GM23338 (cell line): ENCODE measurements at places on chromosomes 2 and 18. TPM values are rescaled to one million over a fixed set of nuclear protein-coding genes. Genes with fewer than 3 reads are reported as not detected.

Gene C2orf15
- 6.4 and 7.9 TPM in 2 replicates for polyA plus RNA-seq

Gene KRTCAP3
- polyA plus RNA-seq = 51.2 and 52.4 TPM in 2 replicates

Gene B4GALT6
- polyA plus RNA-seq = 14.8 and 15.9 TPM in 2 replicates

Gene CNGA3
- not detected in 2 replicates for polyA plus RNA-seq

Gene IL37
- polyA plus RNA-seq = not detected in 2 replicates

Gene FKBP1B
- polyA plus RNA-seq = 75.7 and 77.1 TPM in 2 replicates

Gene PXDN
- polyA plus RNA-seq = 38.5 and 42.2 TPM in 2 replicates

Gene UCN
- 0.30 and 0.99 TPM in 2 replicates for polyA plus RNA-seq

Gene VAMP5
- polyA plus RNA-seq = 5.5 and 7.8 TPM in 2 replicates

DNA sequence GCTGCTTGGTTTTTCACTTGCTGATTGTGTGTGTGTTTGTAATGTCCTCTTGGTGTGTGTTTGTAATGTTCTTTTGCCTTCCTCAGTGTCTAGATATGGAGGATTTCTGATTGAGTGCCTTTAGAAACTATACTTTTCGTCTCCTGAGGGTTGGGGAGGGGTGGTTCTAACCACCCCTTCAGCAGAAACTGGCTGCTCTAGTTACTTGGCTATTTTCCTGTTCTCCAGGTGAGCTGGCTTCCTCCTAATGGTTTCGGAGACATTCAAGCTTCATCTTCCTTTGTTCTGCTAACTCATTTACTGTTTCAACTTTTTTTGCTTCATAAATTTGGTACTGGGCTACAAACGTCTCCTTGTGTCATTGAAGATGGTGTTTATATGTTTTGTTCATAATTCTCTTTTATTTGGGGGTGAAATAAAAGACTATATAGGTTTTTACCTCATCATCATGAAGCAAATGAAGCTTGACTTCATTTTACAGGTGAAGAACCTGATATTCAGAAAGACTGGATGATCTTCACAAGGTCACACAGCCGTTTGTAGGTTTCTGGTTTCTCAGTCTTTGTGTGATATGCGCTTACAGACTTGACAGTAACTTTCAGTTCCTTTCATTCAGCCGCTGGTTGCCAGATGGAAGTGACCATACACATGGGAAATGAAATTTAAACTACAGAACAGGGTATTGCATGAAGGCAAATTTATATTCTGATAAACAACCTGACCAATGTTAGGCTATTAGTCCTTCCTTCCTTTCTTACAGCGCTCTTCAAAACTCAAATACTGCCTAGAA, 238.5 kb downstream of the GALR1 start:
- DNase-seq = no peak

DNA sequence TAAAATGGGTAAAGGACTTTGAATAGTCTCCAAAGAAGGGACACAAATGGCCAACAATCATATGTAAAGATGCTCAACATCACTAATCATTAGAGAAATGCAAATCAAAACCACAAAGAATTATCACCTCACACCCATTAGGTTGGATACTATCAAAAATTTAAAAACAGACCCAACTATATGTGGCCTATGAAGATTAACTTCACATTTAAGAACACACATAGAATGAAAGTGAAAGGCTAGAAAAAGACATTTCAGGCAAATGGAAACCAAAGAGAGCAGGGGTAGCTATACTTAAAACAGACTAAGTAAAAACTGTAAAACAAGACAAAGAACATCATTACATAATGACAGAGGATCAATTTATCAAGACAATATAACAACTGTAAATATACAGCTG, 53.5 kb upstream of the ASPRV1 start:
- DNase-seq = no peak

DNA sequence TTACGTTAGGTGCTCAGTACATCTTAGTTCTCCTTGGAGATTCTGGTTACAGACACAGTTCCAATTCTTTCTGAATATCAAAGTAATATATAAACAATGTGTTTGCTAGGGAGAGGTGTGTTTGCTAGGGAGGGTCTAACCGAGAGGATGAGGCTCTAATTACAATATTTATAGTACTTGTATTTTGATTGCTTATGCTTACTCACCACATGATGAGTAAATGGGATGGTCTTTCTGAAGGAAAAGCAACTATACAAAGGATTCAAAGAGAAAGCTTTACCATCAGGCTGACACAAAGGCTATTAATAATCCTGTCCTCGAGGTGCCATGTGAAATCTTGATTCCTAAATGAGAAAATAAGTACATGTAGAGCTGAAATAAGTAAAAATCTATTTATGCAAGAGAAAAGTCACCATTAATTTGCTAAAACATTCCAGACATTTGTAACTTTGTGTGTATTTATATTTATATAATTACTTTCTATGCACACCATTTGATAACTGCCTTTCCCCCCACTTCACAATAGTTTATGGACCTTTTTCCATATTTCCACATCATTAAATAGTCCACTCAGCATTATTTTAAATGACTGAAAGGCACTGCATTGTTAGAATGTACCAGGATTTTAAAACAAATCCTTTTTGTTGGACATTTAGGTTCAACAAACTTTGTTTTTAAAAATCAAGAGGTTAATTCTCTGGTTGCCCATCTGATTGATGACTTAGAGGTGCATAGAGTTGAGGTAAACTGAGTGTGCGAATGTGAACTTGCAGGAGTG, 94.5 kb upstream of the FN1 start:
- no peak for DNase-seq

- peak; percentile 29 for DNase-seq
Measured at GRCh38 chr2:231781798-231782726, 980 bp upstream of the PDE6D start.

GRCh38 chr2:150647943-150648342, 160.5 kb upstream of the RND3 start:
- no peak for DNase-seq

- no peak for DNase-seq
Measured at GRCh38 chr2:161782615-161783014, 158.4 kb downstream of the SLC4A10 start.

DNA sequence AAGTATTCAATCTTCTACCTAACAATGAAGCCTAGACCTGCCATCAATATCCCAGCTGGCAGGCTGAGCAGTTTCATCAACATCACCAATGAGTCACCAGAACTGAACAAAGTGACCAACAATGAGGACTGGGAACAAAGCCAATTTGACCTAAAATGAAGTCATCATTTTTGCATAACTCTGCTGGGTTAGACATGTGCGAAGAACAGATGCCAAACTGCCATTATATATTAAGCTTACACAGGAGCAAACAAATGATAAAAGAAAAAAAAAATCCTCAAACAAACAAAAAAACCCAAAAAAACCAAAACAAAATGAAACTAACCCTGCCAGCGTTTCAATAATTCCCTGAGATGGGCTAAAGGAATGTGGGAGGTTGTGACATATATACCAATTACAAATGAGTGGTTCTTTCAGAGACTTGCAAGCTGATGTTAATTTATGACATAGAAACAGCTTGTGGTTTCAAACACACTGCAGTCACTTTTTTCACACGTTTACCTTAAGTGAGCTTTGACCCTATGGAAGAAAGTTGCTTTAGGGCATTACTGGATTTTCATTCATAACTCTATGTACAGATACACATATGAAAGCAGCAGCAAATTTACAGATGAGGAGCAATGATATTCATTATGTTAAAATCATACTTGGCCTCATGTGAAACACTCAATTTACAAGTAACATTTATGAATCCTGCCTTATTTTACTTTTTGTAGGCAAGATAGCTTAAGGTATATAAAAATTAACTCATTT, 56.9 kb upstream of the CCDC141 start:
- no peak for DNase-seq

DNA sequence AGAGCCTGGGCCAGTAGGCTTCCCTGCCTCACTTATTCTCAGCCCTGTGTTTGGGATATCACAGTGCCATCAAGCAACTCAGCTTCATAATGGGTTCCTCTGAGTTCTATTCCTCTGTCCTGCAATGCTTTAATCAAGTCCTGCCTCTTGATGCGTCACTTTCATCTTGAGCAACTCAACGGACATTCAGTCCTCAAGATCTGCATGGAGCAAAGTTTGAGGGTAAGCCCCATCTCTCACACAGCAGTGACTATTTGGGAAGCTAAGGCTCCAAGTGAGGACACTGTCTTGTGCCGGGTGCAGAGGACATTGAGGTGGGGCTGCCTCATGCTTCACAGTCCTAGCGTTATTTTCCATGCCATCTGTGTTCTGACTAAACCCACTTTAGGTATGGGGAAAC, 50.9 kb upstream of the PLB1 start:
- DNase-seq = no peak

DNA sequence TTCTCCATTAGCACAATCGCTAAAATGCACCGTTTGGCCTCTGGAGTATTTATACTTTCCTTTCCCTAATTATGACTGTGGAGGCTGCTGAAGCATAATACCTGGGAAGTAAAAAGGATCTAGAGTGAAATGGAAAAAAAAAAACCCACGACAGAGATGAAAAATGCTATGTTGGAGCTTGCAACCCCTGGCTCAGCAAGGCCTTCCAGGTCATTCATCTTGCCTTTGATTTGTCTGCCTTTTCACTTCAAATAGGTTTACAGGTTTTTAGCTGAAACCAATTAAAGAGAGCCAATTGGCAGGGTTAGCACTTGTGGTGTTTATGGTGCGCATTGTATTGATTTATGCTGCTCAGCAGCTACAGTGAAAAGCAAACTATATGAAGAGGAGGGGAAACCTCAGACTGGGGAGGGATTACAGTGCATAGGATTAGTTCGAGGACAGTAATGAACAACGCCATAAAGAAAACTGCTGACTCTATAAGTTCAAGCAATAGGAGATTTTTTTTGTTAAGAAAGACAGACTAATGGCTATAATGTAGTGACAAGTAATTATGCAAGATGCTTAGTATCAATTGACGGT, 347.9 kb downstream of the MEIS1 start:
- no peak for DNase-seq

- no peak for DNase-seq
Measured at GRCh38 chr2:10252224-10252623, 50.5 kb upstream of the HPCAL1 start.

DNA sequence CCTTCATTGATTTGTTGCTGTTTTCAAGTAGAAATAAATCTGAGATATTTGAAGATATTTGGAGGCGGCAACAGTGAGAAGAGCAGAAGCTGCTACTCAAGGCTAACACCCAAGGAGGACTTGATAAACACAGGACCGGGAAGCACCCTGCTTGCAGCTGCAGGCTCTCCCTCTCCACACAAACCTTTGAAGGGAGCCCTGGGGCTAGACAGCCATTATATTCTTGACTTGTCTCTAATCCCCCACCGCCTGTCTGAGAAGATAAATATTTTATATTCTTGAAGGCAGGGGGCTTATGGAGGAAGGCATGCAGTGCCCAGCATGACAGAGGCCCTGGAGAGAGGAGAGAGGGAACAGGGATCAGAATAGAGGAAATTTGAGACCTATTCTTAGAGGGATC, 50.9 kb upstream of the SMAD2 start:
- DNase-seq = no peak

- no peak for DNase-seq
Measured at GRCh38 chr2:176876493-176877103, 336.0 kb upstream of the HNRNPA3 start.

DNA sequence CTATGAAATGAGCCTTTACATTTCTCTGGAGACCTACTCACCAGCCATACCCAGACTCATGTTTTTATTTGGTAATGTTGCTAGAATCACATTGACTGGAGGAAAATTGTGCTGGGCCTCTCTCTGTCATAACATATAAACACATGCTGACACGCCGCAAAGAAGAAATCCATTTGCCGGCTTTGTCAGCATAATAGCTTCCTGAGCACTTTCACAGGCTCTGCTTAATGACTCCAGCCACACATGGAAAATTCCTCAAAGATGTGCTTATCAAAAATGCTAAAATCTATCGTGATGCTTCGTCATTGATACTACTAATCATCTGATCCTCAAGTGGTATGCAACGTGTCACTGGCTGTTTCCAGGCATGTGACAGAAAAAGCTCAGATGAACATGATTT, 63.1 kb downstream of the RND3 start:
- DNase-seq = no peak

DNA sequence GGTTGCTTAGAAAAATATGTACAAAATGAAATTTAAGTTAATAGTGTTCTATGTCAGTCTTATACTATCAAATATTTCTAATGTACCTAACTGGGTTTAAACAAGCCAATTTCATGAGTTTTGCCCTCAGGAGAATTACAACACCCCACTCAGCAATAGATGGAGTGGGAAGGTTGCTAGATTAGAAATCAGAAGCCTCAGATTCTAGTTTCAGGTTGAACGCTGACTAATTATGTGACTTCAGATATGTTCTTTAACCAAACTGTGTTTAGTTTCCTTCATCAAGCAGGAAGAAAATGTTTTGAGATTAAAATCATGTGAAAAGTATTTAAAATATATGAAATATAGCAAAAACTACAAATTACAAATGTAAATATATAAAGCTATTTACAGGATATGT, 133.8 kb upstream of the KCNH7 start:
- DNase-seq = no peak

- DNase-seq = no peak
Measured at GRCh38 chr18:69265656-69266055, 135.0 kb upstream of the DOK6 start.

GRCh38 chr2:174784316-174784715, 20.0 kb upstream of the CHRNA1 start:
- no peak for DNase-seq
